Renal pelvis (tissue), 12 donors: ENCODE measurements at places on chromosomes 12 and 14. TPM values are rescaled to one million over a fixed set of nuclear protein-coding genes. Genes with fewer than 3 reads are reported as not detected.

Gene KRT71
- polyA plus RNA-seq = not detected

Gene STAT2
- 152 TPM for polyA plus RNA-seq

Gene KRT73
- not detected for polyA plus RNA-seq

Gene RFLNA
- polyA plus RNA-seq = 5.4 TPM

Gene KRT75
- not detected for polyA plus RNA-seq

Gene AQP6
- 15.4 TPM for polyA plus RNA-seq
